ENCODE measurements at places on chromosomes 4 and X.
A peak's percentile ranks its signal among the peaks of the same experiment; 100 is the strongest.

GRCh38 chr4:48100256-48100655, 33.8 kb downstream of the TXK start:
- DNase-seq, result no peak

DNA sequence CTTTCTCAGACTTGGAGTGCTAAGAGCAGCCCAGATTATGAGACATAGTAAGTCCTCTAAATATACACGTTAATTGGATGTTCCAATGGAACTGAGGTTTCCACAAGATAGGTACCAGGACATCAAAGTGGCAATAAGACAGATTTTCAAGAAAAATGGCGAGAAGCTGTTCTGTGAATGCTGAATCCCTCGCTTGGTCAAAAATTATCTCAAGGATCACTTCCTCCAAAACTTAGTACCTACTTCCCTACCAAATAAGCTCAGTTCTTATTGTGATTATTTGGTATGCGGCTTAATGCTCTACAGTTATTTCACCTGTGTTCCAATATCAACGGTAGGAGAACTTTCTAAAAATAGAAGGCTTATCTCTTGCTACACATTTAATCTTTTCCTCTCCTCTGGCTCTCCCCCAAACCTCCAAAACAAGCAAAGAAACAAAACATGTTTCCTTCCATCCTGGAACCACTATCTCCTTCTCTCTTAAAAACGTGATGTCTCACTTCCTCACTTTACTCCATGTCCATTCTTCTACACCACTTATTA, 14.7 kb downstream of the PDGFC start:
- no peak for DNase-seq

- no peak for DNase-seq
Observed at GRCh38 chr4:20868108-20868507, 167.8 kb downstream of the PACRGL start.

GRCh38 chr4:122764071-122764820, 31.7 kb downstream of the BBS12 start:
- no peak for DNase-seq

DNA sequence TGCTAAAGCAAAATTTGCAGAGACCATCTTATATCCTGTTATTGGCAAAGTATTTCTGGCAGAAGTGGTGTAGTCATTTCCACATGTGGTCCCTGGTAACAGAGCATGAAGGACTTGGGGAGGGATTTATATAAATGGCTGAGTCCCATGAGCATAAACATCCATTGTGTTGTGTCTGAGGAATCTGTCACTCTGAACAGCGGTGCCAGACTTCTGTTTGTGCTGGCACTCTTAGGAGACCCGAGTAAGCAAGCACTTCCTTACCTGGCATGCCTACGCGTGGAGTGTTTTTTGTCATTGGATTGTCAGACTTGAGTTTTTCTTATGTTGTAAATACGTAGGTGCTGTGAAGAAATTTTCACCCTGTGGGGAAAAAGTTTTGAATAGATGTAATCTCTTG, 285.9 kb downstream of the ARHGAP10 start:
- DNase-seq, result no peak

GRCh38 chr4:74061430-74061829, 22.9 kb upstream of the CXCL3 start:
- no peak for DNase-seq

DNA sequence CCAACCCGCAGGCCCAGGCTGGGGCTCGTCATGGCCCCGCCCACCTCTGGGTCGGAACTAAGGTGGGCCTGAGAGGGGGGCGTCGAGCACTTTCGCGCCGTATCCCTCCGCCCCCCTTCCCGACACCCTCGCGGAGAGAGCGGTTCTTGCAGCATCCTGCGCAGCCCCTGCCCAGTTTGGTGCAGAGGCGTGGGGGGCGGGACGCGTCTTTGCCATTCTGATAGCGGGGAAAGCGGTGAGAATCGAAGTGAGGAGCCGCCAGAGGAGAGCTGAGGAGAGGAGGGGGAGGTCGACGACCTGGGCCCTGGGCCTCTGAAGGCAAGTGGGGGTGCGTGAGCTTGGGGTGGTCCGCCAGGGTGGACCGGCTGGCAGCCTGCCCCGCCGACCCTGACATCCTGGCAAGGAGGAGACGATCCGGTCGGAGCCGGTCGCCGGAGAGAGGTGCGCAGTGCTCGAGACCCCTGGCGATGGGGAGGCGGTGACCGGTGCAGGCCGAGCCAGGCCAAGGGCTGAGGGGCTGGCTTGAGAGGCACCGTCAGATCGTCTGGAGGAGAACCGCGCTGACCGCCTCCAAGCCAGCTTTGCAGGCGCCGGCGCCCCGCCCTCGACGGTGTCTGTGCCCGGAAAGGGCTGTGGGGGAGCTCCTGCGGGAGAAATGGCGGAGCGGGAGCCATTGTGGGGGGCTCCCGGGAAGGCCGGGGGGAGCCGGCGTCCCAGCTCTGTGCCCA, 25.5 kb downstream of the GPRASP3 start:
- no peak for DNase-seq

GRCh38 chr4:138199568-138200235, 42.4 kb downstream of the SLC7A11 start:
- DNase-seq, result peak; percentile 89

- no peak for DNase-seq
Observed at GRCh38 chr4:161393602-161394001, 770.2 kb downstream of the FSTL5 start.

GRCh38 chrX:71958281-71958675, 47.6 kb downstream of the NHSL2 start:
- DNase-seq, result no peak

DNA sequence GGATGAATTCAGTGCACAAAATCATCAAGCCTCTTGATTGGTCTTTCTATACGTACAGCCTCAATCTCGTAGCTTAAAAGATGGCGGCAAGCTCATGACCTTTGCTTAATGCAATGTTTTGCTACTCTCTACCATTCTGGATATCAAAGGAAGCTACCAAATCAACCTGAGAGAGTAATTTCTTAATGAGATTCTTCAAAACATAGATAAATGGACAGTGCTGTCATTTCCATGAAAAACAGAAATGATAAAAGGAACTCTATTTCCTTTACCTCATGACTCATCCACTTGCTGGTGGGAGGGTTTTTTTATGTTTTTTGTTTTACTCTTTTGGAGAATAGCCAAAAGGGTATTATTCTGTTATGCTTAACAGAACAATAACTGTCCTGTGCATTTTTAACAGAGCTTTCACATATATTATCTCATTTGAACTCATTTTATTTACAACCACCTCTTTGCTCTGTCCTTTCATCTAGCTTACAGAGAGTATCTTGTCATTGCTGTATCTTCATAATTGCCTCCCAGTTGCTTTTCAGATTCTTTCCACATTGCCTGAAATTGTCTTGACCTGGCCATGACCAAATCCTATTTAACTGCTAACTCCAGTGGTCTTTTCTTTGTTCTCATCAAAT, 138.6 kb upstream of the GPR101 start:
- no peak for DNase-seq

DNA sequence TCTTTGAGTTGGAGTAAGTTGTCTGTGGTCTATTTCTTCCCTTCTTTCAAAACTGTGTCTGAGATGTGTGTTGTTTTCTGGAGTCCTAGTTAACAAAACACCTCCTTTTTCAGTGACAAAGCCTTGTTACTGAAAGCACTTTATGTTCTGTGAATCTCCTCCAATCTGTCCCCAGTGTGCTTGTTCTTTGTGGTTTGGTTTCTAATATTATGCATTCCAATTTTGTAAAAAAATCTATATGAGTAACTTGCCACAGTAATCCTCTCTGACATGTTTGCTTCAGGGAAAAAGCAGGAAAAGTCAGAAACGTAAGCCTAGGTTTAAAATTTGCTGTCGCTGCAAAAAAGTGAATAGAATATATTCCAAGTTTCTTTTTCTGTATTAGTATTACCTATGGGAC, 12.4 kb downstream of the PRRG1 start:
- no peak for DNase-seq

DNA sequence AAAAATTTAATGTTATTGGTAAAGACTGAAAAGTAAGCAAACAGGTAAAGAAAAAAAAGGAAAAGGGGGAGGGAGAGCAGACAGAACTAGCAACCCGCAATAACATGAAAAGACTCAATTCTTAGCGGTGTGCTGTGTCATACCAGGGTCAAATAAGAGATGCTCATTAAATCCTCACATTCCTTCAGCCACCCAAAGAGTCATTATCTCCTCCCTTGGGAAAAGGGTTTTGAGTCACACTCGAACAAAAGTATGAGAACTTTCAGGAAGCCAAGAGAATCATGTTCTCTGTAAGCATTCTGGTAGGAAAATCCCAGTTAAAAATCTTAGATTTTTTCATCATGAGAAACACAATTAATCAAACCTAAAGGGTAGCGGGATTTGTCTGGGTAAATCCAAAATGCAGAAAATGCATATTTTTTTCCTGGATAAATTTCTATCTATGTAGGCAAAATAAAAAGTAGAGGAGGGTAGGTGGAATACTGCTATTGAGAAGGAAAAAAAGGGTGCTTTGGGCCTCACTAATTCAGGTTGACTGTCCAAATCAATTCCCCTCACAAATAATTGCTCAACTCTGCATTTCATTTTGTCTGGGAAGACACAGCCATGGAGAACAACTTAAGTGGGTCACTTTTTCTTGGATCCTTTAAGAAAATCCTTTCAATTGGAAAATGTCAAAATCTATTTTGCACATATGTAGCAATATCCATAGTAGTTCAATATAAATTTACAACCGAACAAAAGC, 23.2 kb downstream of the TNIP3 start:
- no peak for DNase-seq

- peak; percentile 3 for DNase-seq
Observed at GRCh38 chr4:58247792-58248191, 1137.6 kb upstream of the IGFBP7 start.

- peak; percentile 10 for DNase-seq
Observed at GRCh38 chr4:70183168-70183939, 12.2 kb upstream of the ODAM start.

DNA sequence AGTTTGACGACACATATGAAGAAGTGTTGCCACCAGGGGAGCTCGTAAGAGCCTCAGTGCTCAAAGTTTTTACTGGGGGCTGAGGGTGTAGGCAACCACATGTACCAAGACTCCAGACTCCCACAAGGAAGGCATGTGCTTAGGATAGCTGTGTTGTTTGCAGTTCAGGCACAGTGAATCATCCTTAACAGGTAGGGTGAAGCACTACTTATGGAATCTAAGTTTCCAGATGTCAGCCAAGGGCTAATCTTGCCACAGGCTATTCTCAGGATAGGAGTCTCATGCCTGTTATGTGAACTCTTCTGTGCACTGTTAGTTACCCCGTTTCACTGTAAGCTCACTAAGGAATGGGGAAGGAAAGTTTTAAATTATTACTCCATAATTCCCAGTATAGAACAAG, 202.6 kb downstream of the TMA16 start:
- DNase-seq, result no peak

DNA sequence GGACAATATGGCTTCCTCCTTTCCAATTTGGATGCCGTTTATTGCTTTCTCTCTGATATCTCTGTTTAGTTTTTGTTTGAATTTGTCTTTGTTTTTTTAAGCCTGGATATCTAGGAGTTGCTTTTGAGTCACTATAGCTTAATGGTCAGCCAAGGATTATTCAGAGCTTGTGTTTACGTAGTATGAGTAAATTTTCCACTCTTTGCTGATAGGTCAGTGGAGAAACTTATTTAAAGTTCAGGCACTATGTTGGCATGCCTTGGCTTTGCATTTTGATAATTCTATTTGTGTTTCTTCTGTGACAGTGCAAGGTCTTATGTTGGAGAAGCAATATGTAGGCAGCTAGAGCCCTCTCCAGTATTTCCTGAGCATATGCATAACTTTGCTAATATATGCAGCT, 315.2 kb downstream of the GRID2 start:
- DNase-seq, result no peak

DNA sequence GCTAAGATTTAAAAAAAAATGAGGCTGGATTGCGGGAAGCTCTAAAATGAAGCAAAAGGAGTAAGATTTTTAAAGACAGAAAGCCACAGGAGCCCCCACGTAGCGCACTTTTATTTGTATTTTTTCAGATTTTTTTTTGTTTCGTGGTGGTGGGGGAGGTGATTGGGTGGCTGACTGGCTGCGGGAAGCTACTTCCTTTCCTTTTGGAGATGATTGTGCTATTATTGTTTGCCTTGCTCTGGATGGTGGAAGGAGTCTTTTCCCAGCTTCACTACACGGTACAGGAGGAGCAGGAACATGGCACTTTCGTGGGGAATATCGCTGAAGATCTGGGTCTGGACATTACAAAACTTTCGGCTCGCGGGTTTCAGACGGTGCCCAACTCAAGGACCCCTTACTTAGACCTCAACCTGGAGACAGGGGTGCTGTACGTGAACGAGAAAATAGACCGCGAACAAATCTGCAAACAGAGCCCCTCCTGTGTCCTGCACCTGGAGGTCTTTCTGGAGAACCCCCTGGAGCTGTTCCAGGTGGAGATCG, 908 bp downstream of the PCDH10 start:
- no peak for DNase-seq

DNA sequence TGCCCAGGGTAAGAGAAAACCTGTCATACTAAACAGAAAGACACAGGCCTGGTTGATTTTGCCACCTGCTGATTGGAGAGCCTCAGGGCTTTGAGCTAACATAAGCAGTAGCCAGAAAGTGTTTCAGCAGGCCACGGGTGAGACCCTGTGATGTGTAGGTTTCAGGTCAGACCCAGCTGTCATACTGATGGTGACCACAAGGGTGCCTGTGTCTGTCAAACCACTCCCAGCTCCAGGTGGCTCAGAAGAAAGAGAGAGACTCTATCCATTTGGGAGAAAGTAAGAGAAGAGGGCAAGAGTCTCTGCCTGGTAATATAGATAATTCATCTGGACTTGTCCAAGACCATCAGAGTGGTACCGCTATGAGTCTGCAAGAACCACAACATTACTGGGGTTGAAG, 72.8 kb upstream of the NLRP2B start:
- no peak for DNase-seq

GRCh38 chr4:94642561-94642866, 115.2 kb upstream of the BMPR1B start:
- peak; percentile 15 for DNase-seq

GRCh38 chr4:37609626-37610025, 76.5 kb downstream of the RELL1 start:
- DNase-seq, result no peak

- no peak for DNase-seq
Observed at GRCh38 chrX:86887341-86887740, 630.3 kb upstream of the KLHL4 start.

GRCh38 chrX:153768311-153769157, 4.5 kb downstream of the PLXNB3 start:
- no peak for DNase-seq

- no peak for DNase-seq
Observed at GRCh38 chrX:37785569-37785968, 5.7 kb downstream of the CYBB start.

DNA sequence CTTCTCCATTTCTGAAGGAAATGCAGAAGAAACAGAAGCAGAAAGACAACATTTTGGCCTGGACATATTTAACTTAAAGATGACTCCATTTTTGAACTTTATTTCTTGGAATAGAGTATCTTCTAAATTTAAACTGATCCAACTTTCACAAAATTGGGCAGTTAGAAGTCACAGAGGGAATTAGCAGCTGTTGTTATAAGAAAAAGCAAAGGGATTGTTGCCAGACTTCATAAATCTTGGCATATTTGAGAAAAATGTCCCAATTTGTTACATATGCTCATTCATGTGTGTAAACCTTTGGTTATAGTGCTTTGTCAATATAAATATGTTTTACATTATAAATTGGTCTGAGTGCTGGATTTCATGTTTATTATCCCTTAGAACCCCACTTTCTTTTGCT, 3.4 kb downstream of the GLUD2 start:
- DNase-seq, result no peak
